ENCODE measurements at places on chromosomes 11 and 22. TPM values are rescaled to one million over a fixed set of nuclear protein-coding genes. Genes with fewer than 3 reads are reported as not detected.

Gene SHANK3
- 0.02 TPM for total RNA-seq

Gene RBMXL2
- total RNA-seq = not detected

Gene XKR3
- not detected for total RNA-seq

Gene CASP1
- total RNA-seq = 106 TPM

Gene CAVIN3
- total RNA-seq = 2.7 TPM

Gene NEFH
- 0.87 TPM for total RNA-seq

Gene EHF
- not detected for total RNA-seq

Gene ZNF280A
- not detected for total RNA-seq

Gene P2RX6
- 0.27 TPM for total RNA-seq

Gene APOA5
- total RNA-seq = not detected

Gene ALG12
- total RNA-seq = 21.4 TPM

Gene DENND6B
- 3.1 TPM for total RNA-seq

Gene TLCD5
- total RNA-seq = 0.19 TPM

Gene TMEM9B
- 27.7 TPM for total RNA-seq

Gene PIM3
- 39.7 TPM for total RNA-seq
